ENCODE measurements at places on chromosomes 3 and 15.

GRCh38 chr15:82048811-82049210, 3.0 kb upstream of the MEX3B start:
- DNase-seq, result no peak

DNA sequence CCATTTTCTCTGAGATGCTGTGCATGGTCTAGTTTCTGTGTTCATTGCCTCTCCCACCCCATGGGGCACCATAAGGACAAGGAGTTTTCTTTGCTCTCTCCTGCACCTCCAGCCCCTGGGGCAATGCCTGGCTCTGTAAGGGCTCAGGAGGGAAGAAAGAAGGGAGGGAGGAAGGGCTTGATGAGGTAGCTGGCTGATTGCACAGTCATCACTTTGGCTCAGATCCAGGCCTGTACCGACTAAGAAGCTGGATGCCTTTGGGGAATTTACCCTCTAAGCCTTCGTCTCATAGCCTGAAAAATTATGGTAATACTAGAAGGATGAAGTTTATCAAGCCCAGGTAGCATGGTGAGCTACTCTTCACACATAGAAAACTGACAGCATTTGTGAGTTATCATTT, 382.9 kb downstream of the GABRG3 start:
- DNase-seq, result no peak

GRCh38 chr3:45509038-45509767, 85.3 kb upstream of the LIMD1 start:
- DNase-seq, result peak; percentile 99

- no peak for DNase-seq
These were observed 5.5 kb downstream of the PLS1 start for GRCh38 chr3:142601713-142602112.

DNA sequence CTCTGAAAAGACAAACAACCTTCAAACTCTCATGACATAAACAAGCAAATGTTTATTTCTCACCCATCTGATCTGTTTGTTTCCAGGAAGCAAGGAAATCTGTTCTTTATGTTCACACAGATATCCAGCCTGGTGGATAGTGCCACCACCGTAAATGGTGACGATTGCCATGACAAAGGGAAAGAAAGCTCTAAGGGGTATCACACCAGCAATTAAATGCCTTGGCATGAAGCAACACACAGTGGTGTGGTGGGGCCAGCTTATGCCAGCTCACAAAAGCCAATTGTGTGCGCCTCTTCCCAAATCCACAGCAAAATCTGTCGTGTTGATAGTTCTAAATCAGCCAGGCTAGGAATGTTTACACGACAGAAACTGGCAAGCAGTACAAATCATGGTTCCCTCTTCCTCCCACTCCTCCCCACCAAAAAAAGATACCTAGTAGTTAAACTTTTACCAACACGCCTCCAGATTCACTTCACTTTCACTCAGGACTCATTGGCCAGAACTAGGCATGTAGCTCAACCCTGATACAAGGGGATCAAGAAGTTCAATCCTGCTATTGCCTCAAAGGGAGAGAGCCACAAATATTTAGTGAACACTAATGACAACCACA, 189.2 kb upstream of the SLCO3A1 start:
- no peak for DNase-seq

DNA sequence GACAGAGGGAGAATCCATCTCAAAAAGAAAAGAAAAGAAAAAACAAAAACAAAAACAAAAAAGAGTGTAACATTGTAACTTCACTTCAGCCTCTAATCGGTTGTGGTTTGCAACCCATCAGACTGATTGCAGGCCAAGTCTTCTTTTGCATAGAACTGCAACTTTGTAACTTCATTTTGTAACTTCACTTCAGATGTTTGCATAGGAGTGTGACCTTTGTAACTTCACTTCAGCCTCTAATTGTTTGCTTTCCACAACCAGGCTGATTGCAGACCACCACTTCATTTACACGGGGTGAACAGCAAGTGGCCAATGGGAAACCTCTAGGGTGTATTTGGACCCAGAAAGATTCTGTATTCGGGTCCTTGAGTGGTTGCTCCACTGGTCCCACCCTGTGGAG, 79.1 kb upstream of the CHMP2B start:
- no peak for DNase-seq

All from IMR-90 (cell line).